ENCODE measurements at places on chromosomes 3 and 15.

- no peak for DNase-seq
These were observed 15.0 kb downstream of the LZTFL1 start for GRCh38 chr3:45826908-45827307.

- no peak for DNase-seq
These were observed 98.0 kb upstream of the RORA start for GRCh38 chr15:61327019-61327631.

GRCh38 chr3:139455855-139456254 lies 20.5 kb downstream of the RBP2 start:
- no peak for DNase-seq

DNA sequence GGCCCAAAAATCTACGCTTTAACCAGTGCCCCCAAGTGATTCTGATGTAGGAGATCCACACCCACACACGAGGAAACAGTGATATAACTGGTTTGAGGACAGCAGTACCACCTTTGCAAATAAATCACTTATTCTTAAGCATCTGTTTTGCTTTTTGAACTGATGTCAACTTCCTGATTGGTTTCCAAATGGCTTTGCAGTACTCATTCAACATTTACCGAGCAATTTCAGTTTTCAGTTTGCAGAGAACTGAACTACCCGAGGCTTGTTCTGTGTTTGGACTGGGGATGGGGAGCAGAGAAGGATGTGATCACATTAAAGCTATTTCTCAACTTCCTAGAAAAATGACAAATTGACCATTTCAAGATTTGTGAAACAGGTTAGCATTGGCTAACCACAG lies 1.1 kb upstream of the GYG1 start:
- no peak for DNase-seq

GRCh38 chr3:162367429-162368260 lies 871.0 kb downstream of the OTOL1 start:
- DNase-seq: no peak

DNA sequence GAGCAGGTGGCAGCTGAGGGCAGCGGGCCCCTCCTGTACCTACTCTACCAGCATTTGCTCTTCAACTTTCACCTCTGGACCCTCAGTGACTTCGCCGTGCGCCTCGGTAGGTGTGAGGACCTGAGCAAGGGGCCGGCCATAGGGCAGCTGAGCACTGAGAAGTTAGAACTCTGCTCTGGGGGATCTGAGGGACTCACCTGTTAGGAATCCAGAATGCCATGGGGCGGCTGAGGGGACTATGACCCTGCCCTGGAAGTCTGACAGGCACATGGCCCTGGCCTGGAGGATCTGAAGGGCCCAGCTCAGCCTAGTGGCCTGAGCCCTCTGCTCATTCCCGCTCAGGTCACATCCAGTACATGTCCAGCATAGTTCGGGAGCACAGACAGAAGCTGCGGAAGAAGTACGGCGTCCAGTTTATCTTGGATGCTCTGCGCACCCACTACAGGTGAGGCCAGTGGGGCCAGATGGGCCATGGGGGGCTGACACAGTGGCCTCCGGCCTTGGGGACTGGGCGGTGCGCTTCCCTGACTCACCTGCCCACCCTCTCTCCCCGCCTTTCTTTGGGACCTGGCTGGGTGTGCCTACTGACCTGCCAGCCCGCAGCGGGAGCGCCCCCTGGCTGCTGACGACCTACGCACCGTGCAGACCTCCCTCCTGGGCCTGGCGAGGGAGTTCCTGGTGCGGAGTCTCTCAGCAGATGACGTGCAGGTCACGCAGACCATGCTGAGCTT lies 18.8 kb downstream of the NBEAL2 start:
- peak; percentile 57 for DNase-seq

Measured in stimulated activated CD4-positive, alpha-beta T cell treated with anti-CD3 and anti-CD28 coated beads, Interleukin-1b, Interleukin-23, amount 100 ng/mL, for 1 hour (primary cell).